Fibroblast of lung (primary cell): ENCODE measurements at places on chromosomes 2 and 18.

DNA sequence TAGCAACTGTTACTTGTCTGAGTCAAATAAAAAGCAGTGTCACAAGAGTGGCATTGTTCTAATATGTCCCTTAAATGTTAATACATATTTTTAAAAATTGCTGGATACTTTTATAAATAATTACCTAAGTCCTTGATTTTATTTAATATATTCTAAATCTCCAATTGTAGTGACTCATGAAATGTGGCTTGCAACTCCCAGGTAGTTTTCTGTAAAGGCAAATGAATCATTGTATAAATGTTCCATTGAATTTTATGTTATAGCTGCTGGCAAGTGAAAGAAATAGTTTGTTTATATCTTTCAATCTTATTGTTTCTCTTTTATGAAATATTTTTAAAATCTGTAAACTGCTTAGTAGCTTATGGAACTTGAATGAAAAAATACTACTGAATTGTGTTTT, 32.7 kb upstream of the C1GALT1C1L start:
- peak; percentile 23 for DNase-seq

DNA sequence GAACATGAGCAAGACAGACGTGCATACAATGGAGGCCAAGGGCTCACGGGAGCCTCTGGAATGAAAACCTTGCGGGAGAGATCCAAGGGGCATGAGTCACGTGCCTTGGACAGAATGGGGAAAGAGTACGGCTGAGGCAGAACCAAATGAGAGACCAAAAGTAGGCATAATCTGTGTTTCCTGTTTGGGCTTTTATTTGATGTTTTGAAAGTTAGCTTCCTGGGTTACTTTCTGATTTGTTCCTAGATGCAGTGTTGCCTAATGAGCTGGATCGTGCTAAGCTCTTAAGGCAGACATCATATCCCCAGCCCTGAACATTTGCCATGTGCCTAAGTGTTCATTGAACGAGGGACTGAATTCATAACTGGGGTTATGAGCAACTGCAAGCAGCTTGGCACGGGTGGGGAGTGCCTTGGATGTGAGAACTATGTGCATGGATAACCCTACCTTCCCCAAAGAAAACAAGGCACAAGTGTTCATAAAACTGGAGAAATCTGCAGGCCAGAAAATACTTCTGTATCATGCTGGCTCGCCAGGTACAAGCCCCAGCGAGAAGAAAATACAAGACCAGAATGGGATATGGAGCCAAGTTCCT, 60.3 kb upstream of the RPL31 start:
- peak; percentile 29 for DNase-seq

GRCh38 chr2:104528101-104528500, 325.8 kb upstream of the POU3F3 start:
- no peak for DNase-seq

- no peak for DNase-seq
Observed at GRCh38 chr2:174094542-174094941, 129.4 kb upstream of the SP3 start.

GRCh38 chr2:200860092-200860795, 4.2 kb downstream of the CLK1 start:
- DNase-seq: peak; percentile 37

GRCh38 chr2:86393521-86394491, 47.4 kb upstream of the KDM3A start:
- DNase-seq: peak; percentile 55

DNA sequence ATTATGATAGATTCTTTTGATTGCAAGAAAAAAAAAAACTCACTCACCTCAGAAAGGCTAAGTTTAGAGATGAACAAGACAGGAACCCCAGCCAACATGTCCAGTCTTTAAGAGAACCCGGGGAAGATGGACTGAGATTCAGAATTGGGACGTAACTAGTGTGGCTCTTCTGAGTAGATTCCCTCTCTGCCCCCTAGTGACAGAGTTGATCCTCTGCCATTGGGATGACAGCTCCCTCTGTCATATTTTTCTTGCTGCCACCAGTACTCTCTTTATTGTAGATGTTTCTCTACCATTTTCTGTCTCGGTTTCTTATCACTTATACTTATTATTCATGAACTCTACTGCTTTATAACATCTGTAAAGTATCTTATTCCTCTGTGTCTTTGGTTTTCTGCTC, 77.7 kb downstream of the GULP1 start:
- DNase-seq: peak; percentile 73

DNA sequence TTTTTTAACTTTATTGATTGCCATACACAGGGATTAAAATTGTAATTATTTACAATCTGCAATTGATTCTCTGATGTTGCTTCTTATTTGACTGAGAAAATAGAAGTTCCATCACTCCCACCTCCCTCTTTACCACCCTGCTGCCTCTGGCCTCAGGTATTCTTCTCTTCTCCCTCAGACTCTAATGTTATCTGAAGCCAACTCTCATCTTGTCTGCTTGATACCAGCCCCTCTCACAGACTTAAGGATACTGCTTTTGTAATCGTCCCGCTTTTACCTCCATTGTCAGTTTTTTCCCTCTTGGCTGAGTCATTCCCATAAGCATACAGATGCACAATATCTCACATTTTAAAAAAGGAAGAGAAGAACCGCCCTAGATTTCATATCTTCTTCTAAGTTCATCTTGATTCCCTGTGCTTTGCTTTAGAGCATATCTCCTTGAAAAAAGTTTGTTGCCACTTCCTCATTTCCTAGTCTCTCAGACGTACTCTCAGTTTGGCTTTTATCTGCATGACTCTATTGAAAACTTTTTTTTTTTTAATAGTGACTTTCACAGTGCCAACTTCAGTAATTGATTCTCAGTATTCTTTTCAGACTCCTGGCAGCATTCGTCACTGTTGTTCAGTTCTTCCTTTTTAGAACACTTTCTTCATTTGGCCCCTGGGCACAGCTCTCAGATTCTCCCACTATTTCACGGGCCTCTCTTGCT, 31.1 kb downstream of the SPAG16 start:
- no peak for DNase-seq

DNA sequence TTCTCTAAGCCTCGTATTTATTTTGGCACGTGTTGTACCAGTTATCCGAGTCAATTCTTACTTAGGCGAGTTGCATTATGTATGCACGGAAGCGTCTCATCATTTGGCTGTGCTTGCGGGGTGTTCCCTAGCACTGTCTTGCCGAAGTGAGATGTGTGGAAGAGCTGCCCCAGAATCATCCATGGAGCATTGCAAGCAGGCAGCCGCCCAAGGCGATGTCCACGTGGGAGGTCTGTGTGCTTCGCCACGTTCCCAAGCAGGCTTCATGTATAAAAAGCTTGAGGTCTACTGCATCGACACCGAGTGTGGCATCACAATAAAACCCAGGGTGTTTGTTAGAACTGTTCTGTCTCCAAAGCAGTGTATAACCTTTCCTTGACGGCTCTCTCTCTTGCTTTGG, 849.9 kb downstream of the DCDC2C start:
- no peak for DNase-seq

GRCh38 chr2:166163775-166164174, 36.0 kb upstream of the SCN1A start:
- DNase-seq: no peak

- peak; percentile 96 for DNase-seq
Observed at GRCh38 chr18:9136315-9137155, at the start of gene ANKRD12. ANKRD12 (plus strand) TSS chr18:9136781; CDS start chr18:9182433, 45,652 bp downstream.

DNA sequence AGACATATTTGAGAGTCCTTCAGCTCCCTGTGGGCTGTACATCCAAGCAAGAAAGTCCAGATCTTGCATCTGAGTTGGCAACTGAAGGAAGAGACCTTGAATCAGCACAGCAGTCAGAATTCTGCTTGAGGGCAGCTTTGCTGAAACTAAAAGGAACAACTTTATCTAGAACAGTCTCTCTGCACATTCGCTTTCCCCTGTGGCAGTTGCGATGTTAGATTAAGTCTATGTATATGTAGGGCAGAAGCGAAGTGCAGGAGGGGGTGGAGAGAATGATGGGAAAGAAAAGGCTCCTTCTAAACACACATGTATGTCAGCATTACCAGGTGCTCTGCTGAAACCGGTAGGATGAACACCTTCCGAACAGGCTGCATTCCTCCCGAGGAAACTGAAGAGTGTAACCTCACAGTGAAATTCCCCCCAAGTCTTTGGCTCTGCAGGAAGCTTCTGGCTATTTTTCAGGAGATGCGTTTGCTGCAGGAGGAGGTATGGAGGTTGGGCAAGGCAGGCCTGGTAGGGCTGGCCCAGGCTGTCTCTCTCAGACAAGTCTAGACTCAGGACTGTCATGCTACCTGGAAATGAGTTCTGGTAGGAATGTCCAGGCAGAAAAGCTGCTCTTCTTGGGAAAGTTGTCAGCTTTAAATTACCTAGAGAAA, 70.0 kb upstream of the ATL2 start:
- no peak for DNase-seq

- DNase-seq: no peak
Observed at GRCh38 chr18:25103468-25104155, 248.4 kb downstream of the ZNF521 start.

- no peak for DNase-seq
Observed at GRCh38 chr18:2906704-2907549, 60.1 kb downstream of the EMILIN2 start.

DNA sequence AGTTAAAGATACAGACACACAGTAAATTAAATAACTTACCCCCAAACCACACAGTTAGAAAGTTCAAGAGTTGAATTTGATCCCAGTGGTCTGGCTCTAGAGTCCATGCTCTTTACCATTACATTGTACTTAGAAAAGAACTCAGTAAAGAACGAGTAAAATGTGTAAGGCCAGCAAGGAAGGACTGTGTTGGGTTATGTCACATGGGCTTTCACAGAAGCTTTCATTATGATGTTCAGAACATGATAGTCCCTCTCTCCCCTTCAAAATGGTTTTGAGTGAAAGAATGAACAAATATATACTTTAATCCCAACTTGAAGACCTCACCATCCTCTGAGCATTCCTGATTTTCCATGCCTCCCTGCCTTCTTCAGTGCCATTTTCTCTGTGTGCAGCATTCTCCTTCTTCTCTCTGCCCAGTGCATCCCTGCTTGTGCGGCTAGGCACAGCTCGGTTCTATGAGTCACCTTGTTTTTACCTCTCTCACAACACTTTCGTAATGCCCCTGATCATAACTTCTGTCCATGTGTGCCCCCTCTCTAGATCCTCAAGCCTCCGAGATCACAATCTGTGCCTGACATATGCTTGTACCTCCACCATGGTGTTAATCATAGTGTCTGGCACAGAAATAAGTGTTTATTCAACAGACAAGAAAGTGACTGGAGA, 22.0 kb downstream of the RASGRP3 start:
- no peak for DNase-seq

DNA sequence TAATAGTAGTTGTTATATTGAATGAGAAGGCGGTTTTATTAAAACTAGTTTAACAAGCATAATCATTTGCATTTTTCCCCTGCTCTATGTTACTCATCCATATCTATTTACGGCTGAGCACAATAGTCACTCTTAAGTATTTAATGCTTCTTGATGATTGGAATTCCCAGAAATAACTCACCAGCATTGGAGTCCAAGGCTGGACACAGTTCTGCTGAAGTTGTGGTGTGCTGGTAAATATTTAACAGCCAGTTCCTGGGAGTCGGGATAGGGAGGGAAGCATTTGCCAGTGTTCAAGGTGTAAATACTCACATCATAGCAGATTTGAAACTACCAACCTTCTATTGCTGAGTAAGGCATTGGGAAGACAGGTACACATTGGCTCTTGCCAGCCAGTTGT, 315.1 kb downstream of the MTX2 start:
- DNase-seq: peak; percentile 90

- DNase-seq: no peak
Observed at GRCh38 chr2:26632624-26633185, 8.5 kb downstream of the CIB4 start.

- DNase-seq: peak; percentile 76
Observed at GRCh38 chr2:216683846-216684245, 11.5 kb downstream of the IGFBP5 start.

GRCh38 chr2:199471443-199472057, 13.8 kb upstream of the SATB2 start:
- DNase-seq: peak; percentile 42

- no peak for DNase-seq
Observed at GRCh38 chr2:119724656-119725485, 34.9 kb upstream of the PTPN4 start.

GRCh38 chr18:45413180-45413836, 202.0 kb upstream of the SLC14A2 start:
- no peak for DNase-seq

- DNase-seq: no peak
Observed at GRCh38 chr2:172988728-172989127, 86.9 kb upstream of the MAP3K20 start.

- no peak for DNase-seq
Observed at GRCh38 chr18:35393716-35394115, 16.6 kb upstream of the ZNF396 start.

DNA sequence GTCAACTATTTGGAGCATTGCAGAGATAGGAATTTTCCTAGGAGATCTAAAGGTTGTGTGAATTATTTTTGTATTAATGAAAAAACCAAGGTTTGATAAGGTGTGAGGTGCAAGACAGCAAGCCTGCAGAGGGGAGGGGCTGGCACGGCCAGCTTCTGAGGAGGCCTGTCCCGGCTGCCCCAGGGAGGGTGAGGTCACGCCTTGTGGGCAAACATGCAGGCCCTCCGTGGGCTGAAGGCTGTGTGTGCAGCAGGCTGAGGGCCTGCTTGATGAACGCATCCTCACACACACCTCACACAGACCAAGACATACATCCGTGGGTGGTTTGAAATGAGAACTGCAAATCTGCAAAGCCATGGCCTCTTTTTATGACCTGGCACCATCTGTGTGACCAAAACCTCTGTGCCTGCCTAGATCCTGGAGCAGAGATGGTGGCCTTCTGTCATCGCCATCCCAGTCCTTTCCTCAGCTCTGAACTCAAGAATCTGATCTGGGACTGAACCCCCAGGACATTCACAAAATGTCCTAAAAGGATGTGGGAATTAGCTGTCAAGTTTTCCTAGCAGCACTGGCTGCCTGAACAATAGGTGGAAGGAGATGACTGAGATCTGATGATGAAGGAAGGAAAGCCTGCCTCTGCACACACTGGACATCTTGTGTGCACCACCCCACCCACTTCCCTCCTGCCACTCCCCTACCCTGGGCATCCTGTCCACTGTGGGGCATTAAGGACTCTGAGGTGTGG, 102.4 kb upstream of the MGAT4A start:
- DNase-seq: no peak

- peak; percentile 20 for DNase-seq
Observed at GRCh38 chr18:3653851-3654441, 204.0 kb downstream of the TGIF1 start.

GRCh38 chr18:8982416-8983183, 119.9 kb upstream of the NDUFV2 start:
- peak; percentile 73 for DNase-seq

DNA sequence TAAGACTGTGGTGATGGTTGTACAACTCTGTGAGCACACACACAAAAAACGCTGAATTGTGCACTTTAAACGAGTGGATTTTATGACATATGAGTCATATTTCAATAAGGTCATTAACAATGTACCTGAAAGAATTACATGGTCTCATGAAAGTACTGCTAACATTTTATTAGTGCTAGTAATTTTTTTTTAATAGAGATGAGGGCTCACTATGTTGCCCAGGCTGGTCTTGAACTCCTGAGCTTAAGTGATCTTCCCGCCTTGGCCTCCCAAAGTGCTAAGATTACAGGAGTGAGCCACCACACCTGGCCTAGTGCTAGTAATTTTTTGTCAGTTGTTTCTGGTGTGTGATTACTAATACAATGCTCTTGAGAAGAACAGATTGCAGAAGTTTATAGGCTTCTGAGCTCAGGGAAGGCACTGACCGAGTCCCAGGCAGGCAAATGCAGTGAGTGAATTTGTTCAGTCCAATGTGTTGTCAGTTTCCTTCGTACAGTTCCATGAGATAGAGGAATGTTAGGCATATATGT, 177.0 kb downstream of the TGIF1 start:
- DNase-seq: no peak

- peak; percentile 62 for DNase-seq
Observed at GRCh38 chr18:28409811-28410210, 232.9 kb upstream of the CDH2 start.
